ENCODE measurements at places on chromosomes 3 and 15. TPM values are rescaled to one million over a fixed set of nuclear protein-coding genes. Genes with fewer than 3 reads are reported as not detected.

Gene SNUPN
- total RNA-seq: 25.2 TPM

Gene ACSBG1
- total RNA-seq: 0.08 TPM

Gene HYAL3
- total RNA-seq: 9.0 TPM

Gene SEMA6D
- total RNA-seq: 28.1 TPM

Gene CLRN1
- total RNA-seq: not detected

Gene EAF1
- 26.3 TPM for total RNA-seq

Gene AGBL1
- total RNA-seq: not detected

Gene OR5K2
- not detected for total RNA-seq

Gene MOBP
- total RNA-seq: 0.10 TPM

Gene SLC12A1
- not detected for total RNA-seq

Gene WNT7A
- 0.28 TPM for total RNA-seq

Gene ITPKA
- total RNA-seq: 18.5 TPM

Gene ARPIN
- total RNA-seq: 8.6 TPM

Measured in hepatocyte (in vitro differentiated cells).